ENCODE measurements at places on chromosomes 2 and 18. TPM values are rescaled to one million over a fixed set of nuclear protein-coding genes. Genes with fewer than 3 reads are reported as not detected.

Gene OTOS
- not detected for total RNA-seq

Gene AFF3
- total RNA-seq: 18.6 TPM

DNA sequence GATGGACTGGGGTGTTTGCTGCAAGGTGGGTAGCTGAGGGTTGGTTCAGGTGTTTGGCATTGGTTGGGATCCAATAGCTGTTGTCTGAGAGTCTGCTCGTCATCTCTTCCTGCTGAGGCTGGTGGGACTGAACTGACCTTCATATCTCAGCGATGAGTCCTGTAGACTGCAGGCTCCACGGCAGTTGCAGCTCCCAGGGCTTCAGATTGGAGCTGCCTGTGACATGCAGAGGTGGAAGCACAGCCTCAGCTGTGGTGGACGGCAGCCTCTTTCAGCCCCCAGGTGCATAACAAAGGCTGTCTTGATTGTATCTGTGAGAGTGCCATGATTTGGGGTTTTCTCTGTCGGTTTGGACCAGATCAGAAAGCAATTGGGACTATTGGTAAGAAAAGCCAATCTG, 3.9 kb upstream of the IL1R2 start:
- H3K27ac ChIP-seq: no peak overlapping the region
- DNase-seq: no peak
- no peak overlapping the region for H3K4me3 ChIP-seq

Gene IGFBP2
- total RNA-seq: 13.0 TPM

- no peaks in the 10 kb centered on the region for H3K36me3 ChIP-seq
- peaks cover 8% of the 10 kb centered on the region for H3K4me1 ChIP-seq
- H3K27me3 ChIP-seq: no peaks in the 10 kb centered on the region
- DNase-seq: no peak
- no peak overlapping the region for H3K4me3 ChIP-seq
These were observed 95.0 kb downstream of the PRPF40A start for GRCh38 chr2:152622219-152622618.

GRCh38 chr2:16034975-16035746, 94.8 kb downstream of the MYCN start:
- H3K27me3 ChIP-seq: no peaks in the 10 kb centered on the region
- H3K4me3 ChIP-seq: no peak overlapping the region
- no peaks in the 10 kb centered on the region for H3K36me3 ChIP-seq
- no peak overlapping the region for H3K27ac ChIP-seq
- no peaks in the 10 kb centered on the region for H3K4me1 ChIP-seq

Gene SGPP2
- 1.1 TPM for total RNA-seq

Gene MPPE1
- 16.4 TPM for total RNA-seq

- no peaks in the 10 kb centered on the region for H3K36me3 ChIP-seq
- H3K4me3 ChIP-seq: no peak overlapping the region
- H3K27ac ChIP-seq: peak overlapping the region; percentile 74
- H3K27me3 ChIP-seq: no peaks in the 10 kb centered on the region
These were observed 3.8 kb upstream of the ATP8B1 start for GRCh38 chr18:57806978-57807285.

All from sigmoid colon (tissue), 7 donors.